ENCODE measurements at places on chromosomes 1 and 21.

DNA sequence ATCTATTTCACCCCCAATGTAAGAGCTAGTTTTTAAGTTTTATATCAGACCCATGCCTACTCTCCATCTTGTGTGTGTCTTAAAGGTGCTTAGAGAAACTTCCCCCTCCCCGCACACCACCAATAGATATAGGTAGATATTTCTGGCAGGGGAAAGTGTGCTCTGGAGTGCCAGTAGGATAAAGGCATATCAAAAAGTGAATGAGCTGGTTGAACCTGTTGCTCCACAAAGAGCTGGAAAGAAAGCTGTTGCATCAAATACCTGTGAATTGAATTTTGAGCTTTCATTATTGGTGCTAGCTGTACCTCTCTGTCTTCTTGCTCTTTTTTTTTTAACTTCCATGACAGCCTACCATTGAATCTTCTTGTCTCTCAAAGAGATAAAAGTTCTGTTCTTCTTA is 32.8 kb downstream of the ARID1A start:
- DNase-seq, result no peak

DNA sequence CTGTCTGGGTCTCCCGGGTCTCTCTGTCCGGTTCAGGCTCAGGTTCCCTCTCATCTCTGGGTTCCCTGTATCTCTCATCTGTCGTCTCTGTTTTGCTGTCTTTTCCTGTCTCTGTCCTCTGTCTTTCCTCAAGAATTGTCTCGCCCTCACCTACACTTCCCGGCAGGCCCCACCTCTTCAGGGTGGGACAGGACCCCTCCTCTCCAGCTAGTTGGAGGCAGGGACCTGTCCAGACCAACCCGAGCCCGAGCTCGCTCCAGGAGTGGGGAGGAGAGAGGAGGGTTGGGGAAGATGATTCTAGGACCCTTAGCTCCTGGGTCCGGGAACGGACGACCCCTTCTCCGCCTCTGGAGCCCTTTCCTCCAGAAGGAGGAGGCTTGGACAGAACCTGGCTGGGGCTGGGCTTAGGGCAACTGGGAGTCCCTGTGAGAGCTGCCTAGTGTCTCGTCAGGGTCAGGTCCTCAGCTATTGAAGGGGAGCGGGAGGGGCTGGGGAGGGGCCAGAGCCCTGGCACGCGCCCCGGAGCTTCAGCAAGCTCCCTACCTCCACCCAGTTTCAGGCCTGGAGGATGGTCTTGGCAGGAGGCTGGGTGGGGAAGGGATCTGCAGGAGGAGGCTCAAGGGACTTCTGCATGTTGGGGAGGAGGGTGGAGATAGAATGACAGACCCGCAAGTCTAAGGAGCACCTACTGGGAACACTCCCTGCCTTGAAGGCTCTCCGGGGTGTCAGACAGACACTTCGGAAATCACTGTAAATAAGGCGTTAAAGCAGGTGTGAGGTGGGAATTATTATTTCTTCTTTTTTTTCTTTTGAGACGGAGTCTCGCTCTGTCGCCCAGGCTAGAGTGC is 26.3 kb upstream of the EPB41 start:
- DNase-seq, result no peak

DNA sequence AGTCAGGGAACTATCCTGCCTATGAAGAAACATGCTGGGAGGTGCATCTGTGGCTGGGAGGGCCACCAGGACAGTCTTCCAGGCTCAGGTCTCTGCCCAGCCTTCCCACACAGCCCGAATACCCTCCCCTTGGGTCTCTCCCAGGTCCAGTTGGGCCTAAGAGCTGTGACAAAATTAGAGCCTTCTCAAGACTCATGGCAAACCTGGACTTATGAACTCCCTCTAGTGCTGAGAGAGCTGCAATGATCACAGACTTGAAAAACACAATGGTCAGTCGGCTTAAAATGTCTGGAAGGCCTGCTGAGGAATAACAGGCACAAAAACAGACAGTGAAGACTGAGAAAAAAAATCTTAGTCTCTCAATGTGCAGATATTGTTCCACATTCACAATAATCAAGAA is 325.1 kb downstream of the BRINP2 start:
- DNase-seq, result no peak

DNA sequence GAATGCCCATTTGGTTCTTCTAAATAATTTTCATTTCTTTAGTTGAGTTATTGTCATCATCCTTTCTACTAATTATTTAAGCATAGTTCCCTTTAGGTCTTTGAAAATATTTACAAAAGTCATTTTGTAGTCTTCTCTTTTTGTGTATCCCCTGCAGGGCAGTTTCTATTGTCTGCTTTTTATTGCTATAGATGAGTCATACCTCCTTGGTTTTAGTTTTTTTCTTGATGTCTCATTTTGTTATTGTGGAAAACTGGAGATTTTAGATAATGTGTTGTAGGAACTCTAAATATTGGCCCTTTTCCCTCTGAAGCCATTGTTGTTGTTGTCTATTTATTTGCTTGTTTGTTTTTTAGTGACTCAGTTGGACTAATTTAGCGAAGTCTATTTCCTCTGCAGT is 387.9 kb downstream of the NUF2 start:
- no peak for DNase-seq

- DNase-seq, result no peak
Measured at GRCh38 chr1:54517496-54517895, 30.5 kb upstream of the ACOT11 start.

GRCh38 chr1:226568975-226569741 is 20.6 kb downstream of the STUM start:
- no peak for DNase-seq

DNA sequence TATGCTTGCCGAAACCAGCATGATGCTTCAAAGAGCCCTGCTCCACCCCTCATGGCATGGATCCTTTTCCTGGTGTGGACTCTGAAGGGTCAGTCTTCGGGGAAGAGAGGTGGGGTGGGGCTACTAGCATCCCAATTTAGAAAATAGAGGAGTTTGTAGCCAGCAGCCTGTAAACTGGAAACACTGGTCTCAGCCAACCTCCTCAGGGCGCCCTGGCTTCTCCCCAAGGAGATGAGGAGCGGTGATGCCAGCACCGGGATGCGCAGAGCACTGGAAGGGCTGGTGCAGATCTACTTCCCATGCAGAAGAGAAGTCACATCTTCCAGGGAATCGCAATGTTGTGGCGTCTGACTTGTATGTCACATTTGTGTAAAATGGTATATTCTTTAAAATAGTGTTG is 6.4 kb upstream of the IKBKE start:
- no peak for DNase-seq

DNA sequence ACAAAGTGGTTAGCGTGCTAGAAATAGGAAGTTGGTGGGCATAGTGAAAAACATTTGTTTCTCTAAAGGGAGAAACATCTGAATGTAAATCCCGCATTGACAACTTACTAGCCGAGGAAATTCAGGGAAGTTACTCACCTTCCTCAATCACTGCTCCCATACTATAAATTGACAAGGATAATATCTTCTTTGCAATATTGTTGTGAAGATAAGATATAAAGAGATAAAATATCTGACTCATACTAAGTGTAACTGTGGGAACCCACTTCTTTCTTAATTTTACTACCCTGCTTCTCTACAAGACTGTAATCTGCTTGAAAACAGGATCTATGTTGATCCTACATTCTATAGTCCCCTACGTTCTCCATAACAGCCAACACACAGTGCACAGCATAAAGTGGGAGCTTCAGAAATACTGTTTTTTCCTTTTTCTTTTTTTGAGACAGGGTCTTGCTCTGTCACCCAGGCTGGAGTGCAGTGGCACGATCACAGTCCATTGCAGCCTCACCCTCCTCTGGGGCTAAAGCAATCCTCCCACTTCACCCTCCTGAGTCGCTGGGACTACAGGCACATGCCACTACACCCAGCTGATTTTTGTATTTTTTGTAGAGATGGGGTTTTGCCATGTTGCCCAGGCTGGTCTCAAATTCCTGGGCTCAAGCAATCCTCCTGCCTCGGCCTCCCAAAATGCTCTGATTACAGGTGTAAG is 57.4 kb upstream of the C1orf21 start:
- DNase-seq, result no peak

DNA sequence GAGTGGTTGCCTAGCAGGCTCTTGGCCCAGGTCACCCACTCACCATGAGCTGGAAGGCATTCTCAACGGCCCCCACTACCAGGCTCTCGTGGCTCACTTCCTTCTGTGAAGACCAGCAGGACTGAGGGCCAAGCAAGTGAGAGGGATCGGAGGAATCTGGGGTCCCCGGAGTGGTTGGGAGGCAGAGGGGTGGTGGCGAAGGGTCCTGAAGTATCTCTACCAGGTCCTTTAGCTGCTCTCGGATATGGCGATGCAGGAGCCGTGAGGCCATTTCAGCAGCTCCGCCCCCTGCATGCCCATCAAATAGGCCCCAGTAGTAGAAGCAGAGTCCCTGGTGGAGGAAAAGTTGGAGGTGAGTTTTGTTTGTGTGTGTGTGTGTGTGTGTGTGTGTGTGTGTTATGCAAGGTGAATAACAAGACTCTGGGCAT is 2.4 kb downstream of the PPM1J start:
- DNase-seq, result no peak

- peak; percentile 21 for DNase-seq
Measured at GRCh38 chr1:8015036-8015808, 10.9 kb downstream of the ERRFI1 start.

GRCh38 chr1:205493241-205494085 is 11.0 kb upstream of the CDK18 start:
- peak; percentile 30 for DNase-seq

- DNase-seq, result no peak
Measured at GRCh38 chr21:38439957-38440356, 58.3 kb downstream of the ERG start.

DNA sequence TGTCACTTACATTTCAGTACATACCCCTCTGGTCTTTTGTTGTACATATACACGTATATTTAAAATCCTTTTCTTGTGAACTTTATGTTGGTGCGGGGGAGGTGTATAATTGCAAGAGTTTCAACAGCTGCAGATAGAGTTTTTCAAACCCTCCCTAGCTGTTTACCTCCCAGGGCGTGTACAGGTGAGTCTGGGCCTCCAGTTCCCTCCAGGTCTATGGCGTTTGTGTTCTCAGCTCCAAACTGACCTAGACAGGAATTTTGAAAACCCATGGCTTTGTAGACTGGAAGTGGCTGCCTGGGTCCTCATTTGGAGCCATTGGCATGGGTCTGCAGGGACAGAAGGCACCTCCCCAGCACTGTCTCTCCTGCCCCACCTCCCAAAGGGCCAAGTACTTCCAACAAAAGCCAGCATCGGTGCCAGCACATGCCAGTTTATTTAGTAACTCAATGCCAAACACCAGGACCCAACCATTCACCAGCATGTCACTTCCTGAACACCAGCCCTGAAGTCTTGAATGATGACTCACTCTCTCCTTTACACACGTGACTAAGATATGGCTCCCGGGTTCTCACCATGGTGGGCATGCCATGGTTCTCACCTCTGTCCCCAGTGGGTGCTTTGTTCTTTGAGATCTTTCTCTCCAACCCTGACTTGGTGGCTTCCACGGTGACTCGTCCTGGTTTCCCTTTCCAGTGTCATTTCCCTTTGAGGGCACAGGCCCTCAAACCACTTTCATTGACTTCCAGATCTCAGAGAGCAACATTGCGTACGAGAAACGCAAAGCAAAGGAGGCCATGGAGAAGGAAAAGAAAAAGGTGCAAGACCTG is 57.3 kb upstream of the EFHD2 start:
- peak; percentile 64 for DNase-seq

GRCh38 chr1:36151845-36152203 is 2.5 kb upstream of the TRAPPC3 start:
- DNase-seq, result peak; percentile 72

DNA sequence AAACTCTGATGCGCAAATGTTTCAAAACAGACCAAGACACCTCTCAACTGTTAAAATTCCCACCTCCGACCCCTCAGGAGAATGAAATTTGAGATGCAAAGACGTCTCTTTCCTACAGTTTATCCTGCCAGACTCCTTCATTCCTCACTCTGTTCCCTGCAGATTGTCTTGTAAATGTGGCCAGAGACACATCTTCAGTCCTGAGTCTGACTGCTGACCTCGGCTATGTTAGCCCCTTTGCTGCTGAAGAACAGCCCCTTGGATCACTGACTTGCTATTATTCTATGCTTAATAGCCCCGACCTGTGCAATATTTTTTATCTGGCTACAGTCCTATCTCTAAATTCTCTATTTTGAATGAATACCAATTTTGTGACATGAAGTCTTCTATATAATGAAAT is 16.6 kb upstream of the ESRRG start:
- DNase-seq, result no peak

GRCh38 chr1:37893673-37894072 is 34.3 kb upstream of the MTF1 start:
- DNase-seq, result no peak

DNA sequence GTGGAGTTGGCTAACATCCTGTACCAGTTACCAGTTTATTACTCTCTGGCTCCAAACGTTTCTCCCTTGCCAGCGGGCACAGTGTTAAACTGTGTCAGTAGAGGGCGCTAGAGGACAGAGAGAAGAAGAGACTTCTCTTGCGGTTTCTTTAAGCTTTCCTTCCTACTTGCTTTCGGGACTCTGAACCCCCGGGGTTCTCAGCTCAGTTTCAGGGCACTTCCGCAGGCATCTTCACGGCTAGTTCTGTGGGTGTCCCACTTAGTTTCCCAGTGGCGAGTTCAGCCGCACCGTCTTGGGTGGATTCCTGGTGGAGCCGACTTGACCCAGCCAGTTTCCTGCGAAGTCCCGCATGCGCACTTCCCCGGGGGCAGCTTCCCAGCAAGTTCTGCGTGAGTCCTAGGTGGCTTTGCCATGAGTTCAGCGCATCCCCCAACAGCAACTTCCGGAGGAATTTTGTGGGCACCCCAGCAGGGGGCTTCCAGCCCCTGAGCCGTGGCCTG is 37.9 kb upstream of the BTG2 start:
- DNase-seq, result peak; percentile 88

DNA sequence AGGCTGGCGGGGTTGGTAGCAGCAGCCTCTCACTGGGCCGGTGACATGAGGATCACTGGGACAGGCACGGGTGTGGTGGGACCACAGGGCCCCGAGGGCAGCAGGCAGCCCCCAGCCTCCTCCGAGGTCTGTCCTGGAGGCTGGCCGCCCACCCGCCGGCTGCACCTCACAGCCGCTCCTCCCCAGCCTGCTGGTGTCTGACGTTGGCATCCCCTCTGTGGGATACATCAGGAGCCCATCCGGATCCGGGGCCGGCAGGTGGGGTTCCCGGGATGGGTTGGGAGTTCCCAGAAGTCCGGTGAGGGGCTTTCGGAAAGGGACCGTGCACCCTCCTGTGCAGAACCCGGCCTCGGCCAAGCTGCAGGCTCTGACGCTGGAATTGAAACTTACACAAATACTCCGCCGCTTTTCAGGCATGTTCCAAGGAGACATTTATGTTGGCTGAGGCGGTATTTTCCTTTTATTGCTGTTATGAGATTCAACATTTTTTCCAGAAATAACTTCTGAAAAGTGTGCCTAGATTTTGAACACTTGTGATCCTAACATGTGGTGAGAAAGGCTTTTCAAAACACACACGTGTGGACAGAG is 142.1 kb upstream of the ARHGEF16 start:
- DNase-seq, result no peak

DNA sequence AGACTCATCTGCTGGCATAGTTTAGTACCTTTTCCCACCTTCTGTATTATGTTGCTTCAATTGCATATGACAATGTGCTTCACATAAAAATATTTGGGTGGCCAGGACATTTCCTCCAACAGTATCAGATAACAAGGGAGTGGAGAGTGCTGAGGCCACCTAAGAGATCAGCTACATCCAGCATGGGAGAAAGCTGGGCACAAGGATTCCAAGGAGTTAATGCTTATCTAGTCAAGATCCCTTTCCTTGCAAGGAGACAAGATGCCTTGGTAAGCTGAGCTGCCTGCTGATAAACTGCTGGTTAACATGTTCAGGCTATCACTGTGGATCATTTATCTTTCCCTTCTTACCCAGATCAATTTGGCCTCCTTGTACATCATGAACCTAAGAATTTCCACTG is 5.4 kb downstream of the TACSTD2 start:
- DNase-seq, result no peak

GRCh38 chr1:19644681-19645410 is 735 bp downstream of the NBL1 start:
- peak; percentile 73 for DNase-seq

GRCh38 chr1:8169364-8170058 is 143.4 kb upstream of the ERRFI1 start:
- peak; percentile 66 for DNase-seq

Measured in activated CD4-positive, alpha-beta memory T cell treated with anti-CD3 and anti-CD28 coated beads for 36 hours (primary cell).